RWPE1 (cell line): ENCODE measurements at places on chromosomes 11 and 22.

- no peak for DNase-seq
Measured at GRCh38 chr22:48973694-48974041, 854.0 kb downstream of the BRD1 start.

- no peak for DNase-seq
Measured at GRCh38 chr11:130727157-130728119, 188.8 kb downstream of the SNX19 start.

GRCh38 chr11:91837411-91838330 lies 386.9 kb upstream of the FAT3 start:
- DNase-seq, result no peak

GRCh38 chr11:16834384-16834783 lies 95.9 kb downstream of the C11orf58 start:
- no peak for DNase-seq

DNA sequence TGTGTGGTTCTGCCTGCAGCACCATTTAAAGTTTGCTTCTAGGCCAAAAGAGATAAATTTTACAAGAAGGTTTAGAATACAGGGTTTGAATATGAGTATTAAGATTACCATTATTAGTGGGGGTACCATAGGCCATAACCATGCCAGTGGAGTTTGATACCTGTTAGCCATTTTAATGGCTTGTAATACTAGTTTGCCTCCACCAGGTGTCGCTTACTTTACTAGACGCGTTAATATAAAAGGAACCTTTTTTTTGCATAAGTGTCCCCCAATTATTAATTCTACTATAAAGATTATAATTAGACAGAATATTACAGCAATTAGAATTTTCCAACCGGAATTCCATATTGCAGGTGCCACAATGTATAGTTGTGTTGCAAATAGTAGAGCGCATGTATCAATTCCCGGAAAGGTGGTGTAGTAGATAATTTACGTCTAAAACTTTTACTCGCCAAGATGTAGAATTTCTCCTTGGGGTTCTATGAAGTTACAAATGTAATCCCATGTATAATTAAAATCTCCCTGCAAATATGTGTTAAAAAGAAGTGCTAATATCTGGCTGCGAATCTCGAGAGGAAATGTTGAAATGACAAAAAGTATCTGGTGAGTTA lies 16.1 kb downstream of the MS4A6E start:
- no peak for DNase-seq

DNA sequence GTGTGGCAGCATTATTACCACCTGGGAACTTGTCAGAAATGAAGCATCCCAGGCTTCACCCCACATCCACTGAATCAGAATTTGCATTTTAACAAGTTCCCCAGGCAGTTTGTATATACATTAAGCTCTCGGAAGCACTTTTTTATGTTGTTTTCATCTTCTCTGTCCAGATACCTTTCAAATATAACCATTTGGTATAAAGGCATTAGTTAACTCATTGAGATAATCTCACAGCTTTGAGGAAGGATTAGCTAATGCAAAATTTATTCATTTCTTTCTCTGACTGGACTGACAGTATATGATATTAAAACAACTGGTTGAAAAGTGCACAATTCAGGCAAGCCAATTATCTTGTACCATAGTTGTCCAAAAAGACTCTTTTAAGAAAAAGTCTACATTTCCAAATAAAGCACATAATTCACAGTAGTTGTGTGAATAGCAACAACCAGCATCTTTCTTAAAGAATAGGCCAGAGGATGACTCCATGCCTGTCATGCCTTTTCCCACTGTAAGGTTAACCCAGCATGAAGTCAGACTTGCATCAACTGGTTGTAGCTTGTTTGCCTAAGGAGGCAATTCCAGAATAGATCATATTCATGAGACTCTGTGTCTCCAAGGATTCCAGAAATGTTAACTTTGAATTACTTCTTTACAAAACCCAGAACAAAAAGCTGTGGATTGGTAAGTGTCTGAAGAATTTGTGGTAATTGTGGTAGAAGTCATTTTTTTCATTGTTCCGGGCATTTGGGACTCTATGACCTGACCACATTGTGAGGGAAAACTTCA lies 254.3 kb upstream of the SESN3 start:
- DNase-seq, result no peak

DNA sequence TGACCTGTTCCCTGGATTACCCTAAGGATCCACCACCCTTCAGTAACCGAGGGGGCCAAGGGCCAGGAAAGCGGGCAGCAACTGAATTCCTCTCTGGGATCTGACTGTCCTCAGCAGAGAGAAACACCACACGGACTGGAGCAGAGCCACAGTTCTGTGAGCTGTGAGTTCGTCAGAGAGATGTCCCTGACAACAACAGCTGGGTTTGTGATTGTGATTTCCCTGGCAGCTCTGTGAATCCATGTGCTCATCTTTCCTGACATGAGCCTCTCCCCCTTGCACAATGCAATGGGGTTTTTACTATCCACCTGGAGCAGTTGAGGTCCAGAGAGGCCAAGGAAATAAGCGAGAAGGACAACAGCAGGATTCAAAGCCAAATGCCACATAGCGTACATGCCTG lies 69.4 kb upstream of the AMPD3 start:
- no peak for DNase-seq

GRCh38 chr11:32420139-32420538 lies 15.2 kb downstream of the WT1 start:
- no peak for DNase-seq

- DNase-seq, result no peak
Measured at GRCh38 chr22:19703869-19704268, 10.4 kb upstream of the SEPTIN5 start.

- no peak for DNase-seq
Measured at GRCh38 chr22:26918226-26918625, 260.8 kb downstream of the MIAT start.

DNA sequence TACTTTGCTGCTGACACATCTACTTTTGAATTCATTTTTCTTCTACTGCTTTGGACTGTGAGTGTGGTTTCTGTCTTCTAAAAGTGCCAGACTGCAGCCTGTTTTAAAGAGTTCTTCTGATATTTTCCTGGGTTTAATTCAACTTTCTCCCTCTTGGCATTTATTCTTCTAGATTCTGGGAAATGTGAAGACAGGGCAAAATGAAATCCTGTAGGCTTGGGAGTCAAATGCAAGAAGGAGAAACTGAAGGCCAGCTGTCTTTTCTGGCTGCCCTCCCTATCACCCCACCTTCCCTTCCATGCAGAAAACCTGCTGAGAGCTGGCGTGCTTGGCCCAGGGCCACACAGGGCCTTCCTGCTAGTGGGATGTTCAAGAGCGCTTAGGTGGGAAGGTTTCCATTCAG lies 7.6 kb downstream of the ZNF70 start:
- DNase-seq, result no peak

GRCh38 chr11:69734841-69735240 lies 31.0 kb upstream of the FGF19 start:
- DNase-seq, result no peak

- DNase-seq, result peak; percentile 14
Measured at GRCh38 chr11:36455658-36456111, 54.4 kb downstream of the TRAF6 start.

- DNase-seq, result no peak
Measured at GRCh38 chr11:126231725-126232459, 20.3 kb downstream of the FAM118B start.

DNA sequence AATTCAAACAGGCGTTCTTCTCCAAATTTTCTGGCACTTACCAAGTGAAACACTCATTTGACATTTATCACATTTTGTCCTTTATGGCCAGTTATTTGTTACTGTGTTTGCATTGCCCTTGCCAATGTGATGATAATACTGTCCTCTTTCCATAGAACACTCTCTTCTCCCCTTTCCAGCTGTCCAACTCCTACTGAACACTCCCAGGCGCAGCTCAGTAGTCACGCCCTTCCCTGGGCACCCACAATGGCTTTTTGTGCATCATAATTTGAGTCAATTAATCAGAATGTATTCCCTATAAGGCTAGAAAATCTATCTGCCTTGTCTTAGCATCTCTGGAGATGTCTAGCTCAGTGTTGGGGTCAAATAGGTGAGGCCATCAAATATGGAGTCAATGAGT lies 21.2 kb upstream of the B3GAT1 start:
- no peak for DNase-seq

DNA sequence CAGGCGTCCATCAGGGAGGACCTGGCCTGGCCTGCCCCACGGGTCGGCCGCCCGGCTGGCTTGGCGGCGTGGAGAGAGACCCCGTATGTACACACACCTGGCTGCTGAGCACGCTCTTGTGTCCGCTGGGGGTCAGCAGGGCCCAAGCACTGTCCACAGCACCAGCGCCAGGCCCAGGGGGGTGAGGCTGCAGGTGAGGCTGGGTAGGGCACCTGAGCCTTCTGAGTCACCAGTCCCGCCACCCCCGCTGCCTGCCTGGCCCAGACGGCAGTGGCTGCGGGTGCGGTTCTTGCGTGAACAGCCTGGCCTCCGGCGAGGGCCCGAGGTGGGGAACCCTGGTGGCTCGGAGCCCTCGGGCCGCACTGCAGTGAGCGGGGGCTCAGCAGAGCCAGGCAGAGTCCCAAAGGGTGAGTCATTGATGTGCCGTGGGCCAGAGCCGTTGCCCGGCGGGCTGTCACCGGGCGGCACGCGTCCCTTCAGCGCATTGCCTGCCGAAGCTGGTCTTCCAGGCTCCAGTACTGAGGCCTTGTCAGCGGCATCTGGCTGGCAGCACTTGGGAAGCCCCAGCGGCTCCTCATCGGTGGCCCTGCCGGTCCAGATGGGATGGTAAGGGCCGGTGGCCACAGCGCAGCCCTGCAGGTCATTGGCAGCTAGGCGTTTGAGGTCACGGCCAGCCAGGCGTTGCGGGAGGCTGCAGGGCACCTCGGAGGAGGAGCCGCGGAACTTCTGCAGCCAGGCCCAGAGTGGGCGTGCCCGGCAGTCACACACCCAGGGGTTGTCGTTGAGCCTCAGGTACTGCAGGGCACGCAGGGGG lies 26.3 kb downstream of the RTN4R start:
- DNase-seq, result peak; percentile 12

DNA sequence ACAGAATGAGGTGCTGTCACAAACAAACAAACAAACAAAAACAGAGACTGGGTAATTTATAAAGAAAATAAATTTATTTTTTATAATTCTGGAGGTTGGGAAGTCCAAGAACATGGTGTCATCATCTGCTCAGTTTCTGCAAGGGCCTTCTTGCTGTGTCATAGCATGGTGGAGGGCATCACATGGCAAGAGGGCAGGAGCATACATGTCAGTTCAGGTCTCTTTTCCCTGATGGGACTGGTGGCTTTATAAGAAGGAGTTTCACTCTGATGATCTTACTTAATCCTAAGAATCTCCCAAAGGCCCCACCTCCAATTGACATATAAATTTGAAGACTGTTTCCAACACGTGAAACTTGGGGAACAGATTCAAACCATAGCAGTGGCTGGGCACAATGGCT lies 135.7 kb downstream of the NECTIN1 start:
- no peak for DNase-seq

GRCh38 chr22:40220316-40221054 lies 42.8 kb downstream of the TNRC6B start:
- peak; percentile 36 for DNase-seq

DNA sequence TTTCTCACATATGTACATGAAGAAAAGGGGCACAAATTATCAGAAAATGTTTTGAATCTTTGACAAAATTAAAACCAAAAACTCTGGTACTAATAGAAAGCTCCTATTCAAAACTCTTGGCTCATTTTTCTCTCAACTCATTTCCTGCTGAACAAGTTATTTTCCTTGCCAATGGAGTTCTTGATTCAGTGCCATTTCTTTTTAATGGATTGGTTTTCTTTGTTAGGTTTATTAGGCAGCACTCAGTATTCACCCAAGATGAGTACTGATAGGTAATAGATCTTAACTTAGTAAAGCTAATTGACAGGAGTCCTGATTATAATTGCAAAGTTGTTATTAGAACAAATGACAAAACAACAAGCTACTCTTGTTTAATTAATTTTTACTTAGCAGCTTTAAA lies 279.4 kb upstream of the PDGFD start:
- DNase-seq, result no peak

GRCh38 chr11:124736736-124737135 lies 3.0 kb upstream of the NRGN start:
- no peak for DNase-seq

DNA sequence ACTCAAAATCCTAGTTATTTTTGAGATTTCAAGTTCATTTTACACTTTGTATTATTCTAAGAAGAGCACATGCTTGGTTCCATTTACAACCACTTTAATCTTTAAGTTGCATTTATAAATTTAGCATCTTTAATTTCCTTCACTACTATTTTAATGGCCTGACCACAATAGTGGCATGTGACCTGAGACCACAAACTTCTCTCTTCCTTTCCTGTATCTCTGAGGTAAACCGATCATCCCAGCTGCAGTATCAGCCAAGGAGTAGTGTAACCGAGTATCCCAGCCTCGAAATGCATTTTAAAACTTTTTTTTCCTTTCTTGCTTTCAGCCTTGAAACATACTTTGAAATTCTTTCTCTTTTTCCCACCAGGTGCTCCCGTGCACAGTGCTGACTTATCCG lies 28.7 kb upstream of the CBX6 start:
- DNase-seq, result no peak

DNA sequence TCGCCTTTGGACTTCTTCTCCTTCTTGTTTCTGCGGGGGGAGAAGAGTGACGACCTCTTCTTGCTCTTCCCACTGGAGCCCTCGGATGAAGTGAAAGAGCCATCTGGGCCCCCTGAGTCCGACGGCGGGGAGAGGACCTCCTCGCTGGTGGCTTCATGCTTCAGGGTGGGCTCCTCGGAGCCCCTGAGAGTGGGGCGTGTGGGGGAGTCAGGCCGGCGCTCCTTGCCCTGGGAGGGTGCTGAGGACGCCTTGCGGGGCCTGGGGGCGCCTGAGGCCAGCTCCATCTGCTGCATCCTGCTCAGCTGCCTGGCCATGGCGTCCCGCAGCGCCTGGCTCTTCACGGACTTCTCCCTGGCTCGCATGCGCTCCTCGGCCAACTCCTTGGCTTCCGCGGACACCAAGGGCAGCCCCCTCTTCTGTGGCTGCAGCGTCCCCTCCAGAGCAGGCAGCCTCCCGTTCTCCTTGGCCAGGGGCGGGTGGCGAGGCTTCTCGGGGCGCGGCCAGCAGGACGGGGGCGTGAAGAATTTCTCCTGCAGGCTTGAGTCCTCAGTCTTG lies 43.3 kb upstream of the BID start:
- no peak for DNase-seq

DNA sequence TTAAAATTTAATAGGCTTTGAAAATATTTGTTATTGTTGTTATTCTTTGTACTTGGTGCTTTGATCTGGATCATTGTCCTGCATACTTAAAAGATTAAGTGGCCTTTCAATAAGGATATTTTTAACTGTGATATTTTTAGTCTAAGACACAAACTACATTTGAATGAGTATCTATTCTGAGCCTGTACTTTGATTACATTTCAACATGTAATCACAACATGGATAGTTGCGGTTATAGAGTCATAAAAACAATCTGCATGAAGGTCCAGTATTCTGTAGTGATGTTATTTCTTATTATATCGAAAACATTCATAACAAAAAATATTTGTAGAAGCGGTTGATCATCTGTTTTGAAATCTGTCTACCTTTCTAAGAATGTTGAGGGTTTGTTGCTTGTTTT lies 58.6 kb downstream of the HIPK3 start:
- DNase-seq, result no peak

- DNase-seq, result peak; percentile 57
Measured at GRCh38 chr11:123195188-123196059, at the start of gene CLMP. CLMP (minus strand) TSS chr11:123195248; CDS start chr11:123194940, 308 bp downstream.
